ENCODE measurements at places on chromosomes 16 and 17.

- DNase-seq: no peak
These were observed 539 bp downstream of the IFT20 start for GRCh38 chr17:28334666-28335200.

DNA sequence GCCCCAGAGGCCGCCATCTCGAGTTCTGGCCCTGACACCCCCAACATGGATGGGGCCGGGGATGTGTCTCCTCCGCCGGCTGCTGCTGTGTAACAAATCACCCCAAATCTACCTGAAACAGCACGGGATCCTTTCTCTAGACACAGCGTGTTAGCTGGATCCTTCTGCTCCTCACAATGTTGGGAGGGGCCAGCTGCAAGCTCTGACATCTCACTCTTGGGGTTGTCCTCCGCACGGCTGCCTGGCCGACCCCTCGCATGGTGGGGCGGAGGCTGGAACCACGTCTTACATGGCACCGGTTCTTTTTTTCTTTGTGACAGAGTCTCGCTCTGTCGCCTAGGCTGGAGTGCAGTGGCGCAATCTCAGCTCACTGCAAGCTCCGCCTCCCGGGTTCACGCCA lies 11.6 kb upstream of the DEF8 start:
- no peak for DNase-seq

DNA sequence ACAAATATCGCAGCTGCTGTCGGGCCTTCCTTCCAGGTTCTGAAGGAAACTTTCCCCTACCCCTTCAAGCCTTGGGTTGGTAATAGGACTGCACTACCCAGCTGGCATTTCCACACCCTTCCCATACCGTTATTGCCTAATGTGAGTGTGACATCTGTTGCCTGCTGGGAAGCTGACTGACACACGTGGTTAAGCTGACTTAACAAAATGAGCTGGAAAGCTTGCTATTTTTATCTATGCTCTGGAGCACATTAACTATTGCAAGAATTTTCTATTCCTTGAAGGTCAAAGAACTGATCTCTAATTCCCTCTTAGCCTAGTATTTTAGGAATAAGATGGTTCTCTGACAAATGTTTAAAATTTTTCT lies 79.5 kb downstream of the PMP22 start:
- peak; percentile 61 for DNase-seq

DNA sequence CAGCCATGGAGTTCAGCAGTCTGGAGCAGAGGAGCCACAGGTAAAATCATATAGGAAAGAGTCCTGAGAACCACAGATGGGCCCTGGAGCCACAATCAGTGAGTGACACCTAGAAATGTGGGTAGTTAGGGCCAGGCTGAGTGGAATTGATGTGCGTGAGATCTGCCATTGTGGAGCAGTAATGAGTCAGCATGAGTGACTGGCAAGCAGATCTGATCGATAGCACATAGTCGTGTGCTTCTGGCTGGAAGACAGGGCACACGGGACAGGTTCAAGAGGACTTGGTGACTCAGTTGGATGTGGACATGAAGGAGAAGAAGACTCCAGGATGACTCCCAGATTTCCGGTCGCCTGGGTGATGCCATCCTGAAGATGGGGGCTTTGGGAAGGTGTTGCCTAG lies 12.3 kb downstream of the ADORA2B start:
- DNase-seq: no peak

- DNase-seq: no peak
These were observed 10.2 kb upstream of the BCAR1 start for GRCh38 chr16:75261590-75262078.

- DNase-seq: no peak
These were observed 1.6 kb downstream of the CHD9 start for GRCh38 chr16:53056392-53056881.

DNA sequence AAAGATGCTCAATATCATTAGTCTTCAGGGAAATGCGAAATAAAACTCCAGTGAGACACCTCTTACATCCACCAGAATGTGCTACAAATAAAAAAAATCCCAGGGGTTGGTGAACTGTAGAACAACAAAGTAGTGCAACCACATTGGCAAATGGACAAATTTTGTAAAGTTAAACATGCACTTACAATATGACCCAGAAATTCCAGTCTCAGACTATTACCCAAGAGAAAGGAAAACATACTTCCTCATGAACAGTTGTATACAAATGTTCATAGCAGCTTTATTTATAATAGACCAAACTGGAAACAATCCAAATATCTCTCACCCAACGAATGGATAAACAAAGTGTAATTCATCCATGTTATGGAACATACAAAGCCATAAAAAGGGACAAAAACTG lies 239.5 kb downstream of the ABCC12 start:
- no peak for DNase-seq

DNA sequence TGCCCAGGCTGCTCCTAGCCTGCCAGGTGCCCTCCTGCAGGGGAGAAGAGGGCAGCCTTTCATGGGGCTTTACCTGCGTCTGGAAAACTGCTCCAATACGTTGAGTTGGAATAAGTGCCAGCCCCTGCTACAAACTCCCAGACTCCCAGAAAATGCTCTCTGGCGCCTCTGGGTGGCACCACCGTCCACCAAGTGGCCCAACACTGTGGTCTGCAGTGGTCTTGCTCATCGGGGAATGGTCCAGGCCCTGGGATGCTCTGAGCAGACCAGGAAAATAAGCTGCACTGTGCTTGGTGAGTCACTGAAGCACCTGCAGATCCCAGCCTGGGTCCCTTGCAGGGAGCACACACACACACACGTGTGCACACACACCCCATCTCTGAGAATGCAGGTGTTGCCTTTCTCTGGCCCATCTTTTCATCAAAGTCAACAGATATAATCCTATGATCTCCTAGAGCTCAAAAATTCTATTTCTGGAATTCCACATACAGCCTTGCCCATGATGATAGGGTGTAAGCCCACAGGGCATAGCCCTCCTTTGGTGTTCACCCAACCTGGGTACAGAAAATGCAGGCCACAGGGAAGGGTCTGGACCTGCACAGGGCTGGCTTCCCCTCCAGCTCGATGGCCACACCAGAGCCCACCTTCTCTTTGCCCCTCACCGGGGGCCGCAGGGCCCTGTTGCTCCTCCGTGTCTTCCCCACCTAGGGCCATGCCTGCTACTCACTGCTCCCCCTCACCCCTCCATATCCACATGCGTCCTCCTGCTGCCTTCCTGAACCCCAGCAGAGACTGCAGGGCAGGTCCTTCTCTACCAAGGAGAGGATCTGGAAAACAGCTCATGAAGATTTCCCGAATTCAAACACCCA lies 20.5 kb downstream of the CDIP1 start:
- no peak for DNase-seq

DNA sequence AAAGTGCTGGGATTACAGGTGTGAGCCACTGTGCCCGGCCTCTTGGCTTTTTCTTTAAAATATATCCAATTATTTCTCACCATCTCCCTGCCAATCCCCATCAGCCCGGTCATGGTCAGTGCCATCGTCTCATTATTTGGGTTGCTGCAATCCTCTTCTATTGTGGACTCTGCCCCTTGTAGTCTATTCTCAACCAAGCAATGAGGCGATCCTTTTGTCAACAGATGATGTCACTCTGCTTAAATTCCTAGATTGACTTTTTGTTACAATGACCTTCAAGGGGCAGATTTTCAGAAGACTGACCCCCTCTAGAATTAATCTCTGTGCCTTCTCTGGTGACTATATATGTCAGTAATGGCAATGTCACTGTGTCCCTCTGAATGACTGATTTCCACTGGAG lies 384.7 kb downstream of the UTP18 start:
- no peak for DNase-seq

- DNase-seq: no peak
These were observed 13.9 kb downstream of the CLUH start for GRCh38 chr17:2697611-2698162.

- no peak for DNase-seq
These were observed 111.7 kb downstream of the ABCA8 start for GRCh38 chr17:68843522-68843921.

DNA sequence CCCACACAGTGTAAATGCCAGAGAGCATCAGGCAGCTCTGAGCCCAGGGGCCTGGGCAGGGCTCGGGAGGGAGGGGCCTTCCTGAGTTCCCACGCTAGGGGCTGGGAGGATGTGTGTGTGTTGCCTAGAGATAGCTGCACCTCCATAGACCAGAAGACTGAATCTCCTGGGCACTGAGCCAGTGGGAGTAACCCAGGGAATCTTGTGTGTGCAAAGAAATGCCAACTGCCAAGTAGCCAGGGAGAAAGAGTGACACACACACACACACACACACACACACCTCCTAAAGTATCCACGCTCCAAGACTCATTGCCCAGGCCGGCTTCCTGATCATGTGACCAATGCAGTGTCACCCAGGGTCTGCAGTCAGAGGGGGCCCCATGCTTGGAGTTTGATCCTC lies 166.2 kb upstream of the RPL38 start:
- DNase-seq: no peak

- DNase-seq: no peak
These were observed 19.1 kb downstream of the CAPNS2 start for GRCh38 chr16:55585631-55586030.

DNA sequence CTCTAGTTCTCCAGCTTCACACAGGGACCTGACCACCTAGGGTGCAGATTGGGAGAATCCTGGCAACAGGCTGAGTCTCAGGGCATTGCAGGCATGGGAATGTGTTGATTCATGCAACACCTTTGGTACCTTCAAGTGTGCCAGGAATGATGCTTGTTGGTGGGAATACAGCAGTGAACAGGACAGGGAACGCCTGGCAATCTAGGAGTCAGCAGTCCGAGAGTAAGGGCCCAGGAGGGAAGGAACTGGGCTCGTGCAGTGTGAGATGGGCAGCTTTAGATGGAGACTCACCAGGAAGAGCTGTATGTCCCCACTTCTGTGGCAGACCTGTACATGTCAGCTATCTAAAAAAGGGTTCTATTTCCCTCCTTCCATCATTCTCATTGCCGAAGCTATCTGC lies 12.0 kb upstream of the MRC2 start:
- no peak for DNase-seq

DNA sequence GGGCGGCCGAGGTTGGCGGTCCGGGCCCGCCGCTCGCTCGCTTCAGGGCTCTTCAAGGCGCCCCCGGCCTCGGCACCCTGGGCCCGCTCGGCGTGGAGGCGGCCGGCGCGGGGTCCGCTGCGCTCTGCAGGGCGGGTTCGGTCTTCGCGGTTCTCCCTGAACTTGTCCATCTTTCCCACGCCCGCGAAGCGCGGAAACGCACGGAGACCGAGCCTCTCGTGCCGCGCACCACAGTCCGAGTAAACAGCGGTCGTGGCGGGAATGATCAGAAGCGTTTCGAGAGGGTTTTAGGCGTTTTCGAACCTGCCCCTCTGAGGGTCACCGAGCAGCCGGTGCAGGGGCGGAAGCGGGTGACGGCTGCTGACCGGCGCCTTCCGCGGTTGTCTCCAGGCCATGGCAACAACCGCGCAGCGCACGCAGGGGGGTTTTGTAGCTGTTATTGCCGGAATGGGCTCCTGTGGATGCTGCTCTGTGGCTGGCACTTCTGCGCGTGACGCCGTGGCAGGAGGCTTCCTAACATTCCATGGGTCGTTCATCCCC lies 414 bp downstream of the NARF start:
- no peak for DNase-seq

DNA sequence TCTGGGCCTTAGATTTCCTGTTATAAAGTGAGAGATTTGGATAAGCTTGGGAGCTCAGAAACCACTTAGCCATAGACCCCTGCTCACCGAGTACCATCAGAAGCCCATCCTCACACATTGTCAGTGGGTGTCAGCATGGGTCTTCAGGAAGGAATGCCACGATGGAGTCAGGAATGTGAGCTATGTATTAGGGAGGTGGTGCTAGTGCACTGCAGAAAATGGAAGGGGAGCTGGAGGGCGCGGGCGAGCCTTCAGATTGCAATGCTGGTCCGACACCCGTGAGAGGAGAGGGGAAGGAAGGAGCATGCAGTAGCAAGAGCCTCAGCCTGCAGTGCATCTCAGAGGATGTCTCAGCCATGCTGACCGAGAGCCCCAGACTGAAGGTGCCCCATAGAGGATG lies 294.5 kb downstream of the FOXL1 start:
- no peak for DNase-seq

DNA sequence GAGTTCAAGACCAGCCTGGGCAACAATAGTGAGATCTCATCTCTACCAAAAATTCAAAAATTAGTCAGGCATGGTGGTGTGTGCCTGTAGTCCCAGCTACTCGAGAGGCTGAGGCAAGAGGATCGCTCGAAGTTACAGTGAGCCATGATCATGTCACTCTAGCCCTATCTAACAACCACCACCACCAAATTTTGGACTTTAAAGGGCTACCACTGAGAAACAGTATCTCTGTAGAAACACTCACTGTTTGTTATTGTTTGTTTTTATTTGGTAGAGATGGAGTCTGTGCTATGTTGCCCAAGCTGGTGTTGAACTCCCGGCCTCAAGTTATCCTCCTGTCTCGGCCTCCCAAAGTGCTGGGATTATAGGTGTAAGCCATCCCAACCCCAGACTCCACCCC lies 1.3 kb upstream of the UBALD2 start:
- DNase-seq: no peak

- no peak for DNase-seq
These were observed 37.3 kb downstream of the SPOP start for GRCh38 chr17:49640556-49640955.

DNA sequence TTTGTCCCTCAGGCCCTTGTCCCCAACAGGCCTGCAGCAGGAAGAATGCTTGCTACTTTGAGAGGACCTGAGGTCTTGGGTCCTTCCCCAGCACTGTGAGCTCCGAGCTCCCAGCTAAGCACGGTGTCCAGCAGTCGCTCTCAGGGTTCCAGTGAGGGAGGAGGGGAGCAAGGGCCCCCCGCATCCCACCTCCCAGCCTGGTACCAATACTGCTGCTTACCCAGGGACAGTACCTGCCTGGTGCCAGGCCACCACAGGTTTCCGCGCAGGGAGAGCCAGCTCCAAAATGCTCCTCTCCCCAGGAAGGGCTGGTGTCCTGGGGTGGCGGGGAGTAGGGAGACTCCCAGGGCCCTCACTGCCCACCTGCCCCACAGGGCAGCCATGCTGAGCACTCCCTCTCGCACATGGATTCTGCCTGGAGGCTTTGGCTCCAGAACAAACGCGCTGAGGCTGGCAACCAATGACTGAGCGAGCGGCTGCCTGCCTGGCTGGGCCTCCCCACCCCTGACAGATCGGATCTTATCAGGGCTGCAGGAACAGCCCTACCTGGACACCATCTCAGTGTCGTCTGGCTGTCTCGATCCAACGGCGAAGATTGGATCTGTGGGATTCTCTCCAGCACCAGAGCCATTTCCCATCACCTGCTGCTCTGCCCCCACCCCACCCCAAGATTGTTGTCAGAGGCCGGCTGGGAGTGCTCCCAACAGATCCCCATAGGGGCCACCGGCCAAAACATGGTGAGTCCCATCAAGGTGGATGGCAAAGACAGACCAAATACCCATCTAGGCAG lies 2.4 kb downstream of the DOK4 start:
- DNase-seq: no peak

Data from GM04503 (cell line).